ENCODE measurements at places on chromosomes 11 and 22. TPM values are rescaled to one million over a fixed set of nuclear protein-coding genes. Genes with fewer than 3 reads are reported as not detected.
A peak's percentile ranks its signal among the peaks of the same experiment; 100 is the strongest.

- no peak for DNase-seq
Observed at GRCh38 chr11:30023074-30023473, 6.2 kb upstream of the KCNA4 start.

- no peak for DNase-seq
Observed at GRCh38 chr11:115135936-115136335, 368.3 kb downstream of the CADM1 start.

DNA sequence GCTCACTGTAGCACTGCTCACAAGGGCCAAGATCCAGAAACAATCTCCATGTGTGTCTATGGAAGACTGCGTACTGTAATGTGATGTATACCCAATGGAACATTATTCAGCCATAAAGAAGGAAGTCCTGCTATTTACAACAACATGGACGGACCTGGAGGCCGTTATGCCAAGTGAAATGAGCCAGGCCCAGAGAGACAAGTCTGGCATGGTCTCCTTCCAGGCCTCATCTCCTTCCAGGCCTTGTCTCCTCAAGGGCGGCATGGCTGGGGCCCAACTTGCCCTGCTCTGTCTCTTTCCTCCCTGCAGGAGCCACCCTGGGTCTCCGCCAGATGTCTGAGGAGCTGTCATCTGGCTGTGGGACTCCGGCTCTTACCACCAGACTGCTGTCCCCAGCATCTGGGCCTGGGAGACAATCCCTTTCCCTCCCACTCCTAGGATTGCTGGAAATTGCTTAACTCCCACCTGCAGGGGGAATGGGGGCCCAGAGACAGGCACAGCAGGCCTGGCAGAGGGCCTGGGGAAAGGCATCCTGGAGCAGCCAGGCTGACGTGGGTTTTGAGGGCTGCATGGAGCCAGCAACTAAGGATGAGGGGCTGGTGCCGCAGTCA lies 1326.6 kb downstream of the TBC1D22A start:
- peak; percentile 34 for DNase-seq

DNA sequence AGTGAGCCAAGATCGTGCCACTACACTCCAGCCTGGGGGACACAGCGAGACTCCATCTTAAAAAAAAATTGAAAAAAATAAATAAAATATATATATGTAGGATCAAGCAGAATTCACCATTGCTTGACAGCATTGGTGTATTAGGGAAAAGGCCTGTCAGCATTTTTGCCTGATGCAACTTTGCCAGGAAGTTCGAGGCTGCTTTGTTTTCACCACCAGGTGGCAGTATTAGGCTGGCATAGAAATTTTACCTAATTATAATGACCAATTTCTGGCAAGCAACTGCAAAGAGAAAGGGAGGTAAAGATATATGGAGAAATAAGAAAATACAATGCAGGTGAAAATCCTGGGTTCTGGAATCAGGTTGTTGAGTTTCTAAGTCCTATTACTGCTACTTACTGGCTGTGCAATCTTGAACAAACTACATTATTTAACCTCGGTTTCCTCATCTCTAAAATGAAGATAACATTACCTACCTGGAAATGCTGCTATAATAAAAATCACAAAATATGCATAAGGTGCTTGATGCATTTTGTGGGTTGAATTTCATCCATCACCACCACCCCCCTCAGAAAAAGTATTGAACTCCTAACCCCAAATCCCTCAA lies 24.7 kb downstream of the LAYN start:
- peak; percentile 75 for DNase-seq

DNA sequence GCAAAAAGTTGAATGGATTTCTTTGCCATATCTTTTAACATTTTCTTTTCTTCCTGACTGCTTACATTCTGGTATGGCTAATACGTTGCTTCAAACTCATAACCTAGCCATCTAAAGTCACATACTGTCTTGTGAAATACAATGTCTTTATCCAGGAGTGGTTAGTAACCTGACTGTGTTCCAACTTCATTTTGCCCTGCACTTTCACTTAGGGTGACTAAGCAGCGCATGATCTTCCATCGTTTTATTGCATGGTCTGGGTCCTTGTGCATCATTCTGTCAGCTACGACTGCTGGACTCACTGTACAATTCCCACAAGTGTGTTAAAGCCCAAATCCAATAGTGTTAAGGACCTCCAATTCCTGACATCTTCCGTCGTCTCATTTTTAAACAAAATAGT lies 403.2 kb downstream of the NTM start:
- DNase-seq: no peak

DNA sequence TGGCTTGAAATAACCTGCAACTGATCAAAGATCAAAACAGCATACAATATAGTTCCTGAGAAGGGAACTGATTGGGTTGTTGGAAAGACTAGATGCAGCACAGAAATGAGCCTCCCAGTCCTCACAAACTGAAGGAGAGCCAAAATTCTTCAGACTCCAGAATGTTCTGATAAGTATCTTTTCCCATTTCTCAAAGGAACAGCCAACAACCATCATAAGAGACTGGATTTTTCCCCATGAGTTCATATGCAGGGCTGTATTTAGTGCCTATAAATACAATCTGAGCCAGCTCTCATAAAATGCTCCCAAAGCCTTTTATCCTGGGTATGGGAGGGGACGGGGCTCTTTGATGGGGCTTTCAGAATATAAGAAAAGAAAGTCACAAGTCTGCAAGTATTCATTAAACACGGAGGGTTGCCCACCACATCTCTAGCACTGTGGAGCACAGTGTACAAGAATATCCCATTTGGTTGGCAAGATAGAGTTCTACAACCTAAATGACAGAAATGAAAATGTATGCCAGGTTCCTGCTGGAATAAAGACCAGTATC lies 50.7 kb upstream of the LYVE1 start:
- no peak for DNase-seq

DNA sequence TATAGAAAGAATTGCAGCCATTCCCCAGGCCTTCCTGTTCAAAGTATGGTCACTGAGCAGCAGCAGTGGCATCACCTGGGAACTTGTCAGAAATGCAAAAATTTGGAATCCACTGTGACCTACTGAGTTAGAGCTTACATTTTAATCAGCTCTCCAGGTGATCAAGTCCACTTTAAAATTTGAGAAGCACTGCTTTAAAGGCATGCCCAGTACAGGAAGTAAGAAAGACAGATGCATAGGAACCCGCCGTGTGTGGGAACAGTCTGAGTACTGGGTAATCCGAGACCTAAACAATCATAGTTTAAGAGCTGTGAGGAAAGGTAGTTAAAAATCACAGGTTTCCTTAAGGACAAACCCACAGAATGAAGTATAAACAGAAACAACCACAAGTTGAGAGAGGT lies 462.4 kb downstream of the RAB38 start:
- DNase-seq: no peak

Gene RAB38
- total RNA-seq: 56.8 TPM

DNA sequence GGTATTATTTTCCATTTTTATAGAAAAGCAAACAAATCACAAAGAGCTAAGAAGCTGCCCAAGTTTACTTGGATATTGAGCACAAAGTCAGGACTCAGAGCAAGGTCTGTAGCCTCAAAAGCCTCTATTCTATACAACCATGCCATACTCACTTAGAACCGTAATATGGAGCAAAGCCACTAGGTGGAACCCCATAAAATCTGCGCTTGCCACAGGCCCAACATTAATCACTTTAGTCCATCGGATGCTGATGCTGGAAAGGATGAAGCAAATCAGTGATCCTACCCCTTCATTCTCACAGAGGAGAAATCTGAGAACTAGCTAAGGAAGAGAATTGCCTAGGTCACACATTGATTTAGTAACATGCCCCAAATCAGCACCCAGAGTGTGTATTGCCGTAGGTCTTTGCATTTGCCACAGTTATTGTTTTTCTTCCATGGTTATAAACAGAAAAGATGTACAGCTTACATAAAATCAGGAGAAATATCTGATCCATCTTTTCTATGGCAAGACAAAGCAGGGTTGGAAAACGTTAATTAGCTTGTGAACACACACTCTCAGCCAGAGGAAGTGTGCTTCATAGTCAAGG lies 56.7 kb upstream of the RAB38 start:
- no peak for DNase-seq

GRCh38 chr11:69878927-69879728 lies 59.9 kb upstream of the FGF3 start:
- no peak for DNase-seq

DNA sequence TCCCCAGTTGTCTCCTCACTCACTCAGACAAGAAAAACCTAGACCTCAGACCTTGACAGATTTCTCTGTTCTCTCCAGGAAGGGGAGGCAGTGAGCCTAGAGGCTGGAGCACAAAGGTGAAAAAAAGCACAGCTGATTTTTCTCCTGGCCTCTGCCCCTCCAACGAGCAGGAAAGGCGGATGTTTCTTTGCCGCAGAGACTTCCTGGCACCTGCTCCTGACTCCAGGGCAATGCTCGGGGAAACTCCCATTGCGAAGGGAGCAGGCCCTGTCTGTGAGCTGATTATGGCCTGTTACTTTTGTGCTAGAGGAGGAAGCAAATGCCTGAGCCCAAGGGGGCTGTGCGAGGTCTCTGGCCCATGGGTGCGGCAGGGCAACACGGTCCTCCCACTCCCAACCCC lies 25.4 kb downstream of the MS4A10 start:
- no peak for DNase-seq

Gene KRTAP5-2
- total RNA-seq: not detected

Gene TEX54
- not detected for total RNA-seq

Gene SMDT1
- total RNA-seq: 52.6 TPM

Gene DUSP8
- total RNA-seq: 4.4 TPM

DNA sequence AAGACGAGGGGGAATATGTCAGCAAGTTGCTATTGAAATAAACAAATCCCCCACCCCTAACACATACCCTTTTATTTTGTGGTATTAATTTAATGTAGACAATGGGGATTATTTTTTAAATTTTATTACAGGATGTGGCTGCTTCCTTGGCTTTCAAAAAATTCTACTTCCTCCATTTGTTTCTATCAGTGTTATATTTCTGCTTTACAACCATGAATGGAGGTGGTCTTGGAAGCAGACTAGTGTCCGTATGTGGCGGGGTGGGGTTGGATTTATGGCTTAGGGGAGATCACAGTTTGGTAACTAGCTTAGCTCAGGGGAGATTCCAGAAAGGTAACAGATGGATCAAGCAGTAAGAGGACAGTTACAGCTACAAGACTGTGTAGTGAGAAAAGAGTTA lies 39.3 kb upstream of the PICALM start:
- DNase-seq: no peak

- DNase-seq: no peak
Observed at GRCh38 chr11:56412396-56412795, at the start of gene OR5AL1. Gene OR5AL1 (plus strand): TSS chr11:56412696.

All from uterus (tissue), 4 donors.